ENCODE measurements at places on chromosomes 6 and 20.

GRCh38 chr6:143198312-143198711, 137.6 kb downstream of the AIG1 start:
- no peak for DNase-seq

GRCh38 chr6:168683621-168684020, 242.6 kb downstream of the SMOC2 start:
- DNase-seq, result no peak

DNA sequence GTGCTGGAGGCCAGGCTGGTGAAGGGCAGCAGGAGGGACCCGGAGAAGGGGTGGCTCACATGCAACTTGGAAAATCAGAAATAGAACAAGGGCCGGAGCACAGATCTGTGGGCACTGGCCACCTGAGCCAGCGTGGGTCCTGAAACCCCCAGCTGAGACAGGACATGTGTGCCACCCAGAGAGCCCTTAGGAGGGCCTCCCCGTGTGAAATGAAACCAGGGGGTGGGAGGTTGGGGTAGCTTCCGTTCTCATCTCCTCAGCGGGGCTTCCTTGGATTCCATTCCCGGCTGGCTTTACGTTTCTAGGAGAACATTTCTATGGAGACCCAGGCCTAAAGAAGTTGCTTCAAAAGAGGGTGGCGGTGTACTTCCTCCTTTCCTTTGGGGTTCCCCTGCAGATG, 5.7 kb downstream of the FOXP4 start:
- no peak for DNase-seq

DNA sequence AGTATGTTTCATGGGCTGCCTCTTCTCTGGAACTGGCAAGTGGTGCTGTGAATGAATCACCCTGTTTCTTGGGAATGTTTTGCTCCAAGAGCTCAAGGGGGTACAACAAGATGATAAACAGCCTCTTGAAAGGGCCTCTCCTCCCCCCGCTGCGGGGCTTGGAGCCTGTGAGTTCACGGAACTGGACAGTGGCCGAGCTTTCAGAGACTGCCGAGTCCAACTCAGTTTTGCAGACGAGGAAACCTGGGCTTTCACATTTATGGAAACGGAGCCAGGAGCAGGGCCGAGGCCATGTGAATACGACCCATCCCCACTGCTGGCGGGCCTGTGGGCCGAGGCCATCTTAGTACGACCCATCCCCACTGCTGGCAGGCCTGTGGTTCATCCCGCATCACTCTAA, 18.2 kb upstream of the SRC start:
- no peak for DNase-seq

DNA sequence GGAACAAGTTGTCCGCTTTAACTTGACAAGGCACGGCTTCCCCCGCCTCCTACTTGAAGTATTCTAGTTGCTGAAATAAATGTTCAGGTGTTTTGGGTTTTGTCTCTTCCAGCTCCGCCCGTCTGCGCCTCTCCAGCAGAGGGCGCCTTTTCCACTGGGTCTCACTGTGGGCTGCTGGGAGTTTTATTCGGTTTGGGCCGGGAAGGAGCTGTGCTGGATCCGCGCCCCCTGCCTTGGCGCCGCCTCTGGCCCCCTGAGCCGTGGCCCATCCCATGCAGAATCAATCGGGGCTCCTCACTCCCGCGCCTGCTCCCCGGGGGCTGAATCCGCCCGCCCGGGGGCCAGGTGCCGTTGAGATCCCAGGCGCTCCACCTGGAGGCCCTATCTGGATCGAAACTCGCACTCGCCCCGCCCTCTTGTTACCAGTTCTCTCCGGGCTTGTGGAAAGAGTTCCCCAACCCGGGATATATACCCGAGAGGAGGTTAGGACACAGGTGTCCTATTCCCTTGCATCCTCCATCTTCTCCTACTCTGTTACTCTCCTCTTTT, 51.0 kb upstream of the TCF21 start:
- DNase-seq, result peak; percentile 86

DNA sequence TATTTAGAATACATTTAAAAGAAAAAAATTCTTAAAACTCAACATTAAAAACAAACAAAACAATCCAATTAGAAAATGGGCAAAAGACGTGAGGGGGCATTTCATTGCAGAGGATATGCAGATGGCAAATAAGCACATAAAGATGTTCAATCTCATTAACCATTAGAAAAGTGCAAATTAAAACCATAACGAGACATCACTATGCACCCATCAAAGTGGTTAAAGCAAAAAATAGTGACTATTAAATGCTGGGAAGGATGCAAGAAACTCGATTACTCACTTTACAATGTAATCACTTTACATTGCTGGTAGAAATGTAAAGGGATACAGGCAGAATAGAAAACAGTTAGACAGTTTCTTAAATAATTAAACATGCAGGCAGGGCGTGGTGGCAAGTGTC, 59.0 kb downstream of the BCAS1 start:
- DNase-seq, result no peak

GRCh38 chr6:148771896-148772554, 25.2 kb downstream of the UST start:
- no peak for DNase-seq

DNA sequence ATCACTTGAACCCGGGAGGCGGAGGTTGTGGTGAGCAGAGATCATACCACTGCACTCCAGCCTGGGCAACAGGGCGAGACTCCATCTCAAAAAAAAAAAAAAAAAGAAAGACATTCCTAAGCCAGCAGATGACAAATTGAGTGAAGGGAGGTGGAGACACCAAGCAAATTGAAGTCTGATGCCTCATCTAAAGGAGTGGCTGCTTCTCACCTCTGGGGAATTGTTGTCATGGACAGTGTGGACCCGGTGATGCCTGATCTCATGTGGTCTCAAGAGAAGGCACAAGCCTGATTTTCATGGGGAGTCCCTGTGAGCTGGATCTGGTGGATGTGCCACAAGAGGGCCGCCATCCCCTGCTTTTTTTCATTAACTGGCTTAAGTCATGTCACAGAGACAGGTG, 272.0 kb downstream of the ZNF217 start:
- no peak for DNase-seq

DNA sequence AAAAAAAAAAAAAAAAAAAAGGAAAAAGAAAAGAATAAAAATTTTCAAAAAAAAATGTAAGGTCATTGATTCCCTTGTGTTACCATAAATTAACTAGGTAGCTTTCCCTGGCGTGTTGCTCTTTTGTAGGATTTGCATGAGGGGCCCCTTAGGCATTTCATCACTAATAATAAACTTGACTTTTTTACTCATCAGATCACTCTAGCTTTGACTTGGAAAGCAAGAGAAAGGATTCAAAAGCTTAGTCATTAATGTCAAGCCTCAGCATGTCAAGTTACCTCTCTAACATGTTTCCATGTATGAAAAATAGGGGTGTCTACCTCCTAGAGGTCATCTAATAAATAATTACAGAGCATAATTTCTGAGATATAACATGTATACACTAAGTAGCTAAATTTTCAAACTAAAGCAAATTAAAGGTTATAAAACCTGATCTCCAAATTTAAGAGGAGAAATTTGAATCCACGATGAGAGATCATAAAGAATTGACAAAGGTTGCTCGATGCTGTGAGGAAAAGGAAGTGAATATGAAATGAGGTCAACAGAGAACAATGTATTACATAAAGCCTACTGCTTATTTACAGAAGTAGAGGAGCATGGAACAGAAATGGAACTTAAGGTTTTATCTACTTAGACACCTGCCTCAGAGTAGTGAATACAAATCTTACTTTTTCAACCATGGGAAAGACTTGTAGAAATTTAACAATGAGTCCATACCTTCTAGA, 86.8 kb downstream of the ARHGAP18 start:
- no peak for DNase-seq

DNA sequence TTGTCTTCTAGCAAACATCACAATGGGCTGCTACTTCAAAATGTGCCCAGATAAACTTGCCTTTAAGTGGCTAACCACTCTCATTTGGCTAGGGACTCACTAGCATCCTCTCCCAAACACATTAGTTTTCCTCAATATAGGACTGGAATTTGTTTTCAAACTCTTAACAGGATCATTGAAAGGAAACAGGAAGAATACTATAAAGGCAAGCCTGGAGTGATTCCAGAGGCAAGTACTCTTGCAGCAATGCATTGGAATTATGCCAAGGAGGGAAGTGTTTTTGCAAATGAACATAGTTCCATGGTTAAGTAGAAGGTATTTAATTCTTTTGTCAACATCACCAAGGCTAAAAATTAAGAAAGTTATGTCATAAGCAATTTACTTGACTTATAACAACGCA, 12.2 kb downstream of the EPHA7 start:
- DNase-seq, result no peak

GRCh38 chr6:143695130-143695968, 17.6 kb downstream of the PHACTR2 start:
- DNase-seq, result no peak

- DNase-seq, result no peak
These were observed 379 bp downstream of the CABLES2 start for GRCh38 chr20:62406635-62407176.

DNA sequence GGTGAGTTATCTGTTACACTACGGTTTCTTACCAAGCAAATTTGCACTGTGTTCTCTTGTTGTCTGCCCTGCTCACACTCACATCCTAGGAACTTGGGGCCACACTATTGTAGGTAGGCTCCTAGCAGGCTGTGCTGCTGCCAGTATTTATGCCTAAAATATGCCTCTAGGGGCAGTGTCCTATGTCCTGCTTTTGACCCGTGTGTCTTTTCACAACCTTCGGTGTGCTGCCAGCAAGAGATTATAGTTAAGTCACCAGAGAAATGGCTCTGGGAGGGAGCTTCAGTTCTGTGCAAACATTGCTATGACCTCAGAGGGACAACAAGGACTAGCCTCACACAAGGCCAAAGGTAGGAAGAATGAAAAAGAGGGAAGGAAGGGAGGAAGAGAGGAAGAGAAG, 8.9 kb upstream of the TAAR5 start:
- peak; percentile 30 for DNase-seq

DNA sequence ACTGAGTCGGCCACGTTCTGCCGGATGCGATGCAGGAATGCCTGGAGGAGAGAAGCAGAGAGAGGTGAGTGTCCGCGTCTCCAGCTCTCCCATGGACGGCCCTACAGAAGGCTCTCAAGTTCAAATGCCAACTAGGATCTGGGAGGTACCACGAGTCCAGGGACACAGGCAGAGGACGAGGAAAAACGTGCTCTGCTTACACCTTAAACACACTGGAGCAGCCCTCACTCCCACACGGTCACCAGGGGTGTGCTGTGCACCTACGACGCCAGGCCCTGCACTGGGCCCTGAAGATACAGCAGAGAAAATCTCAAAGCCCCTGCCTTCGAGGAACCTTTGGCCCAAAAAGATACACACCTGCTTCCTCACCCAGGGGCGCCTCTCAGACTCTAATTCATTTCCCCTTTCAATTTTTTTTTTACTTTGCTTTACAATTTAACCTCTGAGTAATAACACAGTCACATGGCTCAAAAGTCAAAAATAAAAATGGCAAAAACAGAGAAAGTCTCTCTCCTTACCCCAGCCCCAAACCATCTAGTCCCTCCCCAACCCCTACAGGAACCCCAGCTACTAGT, 79.9 kb downstream of the PREX1 start:
- no peak for DNase-seq

DNA sequence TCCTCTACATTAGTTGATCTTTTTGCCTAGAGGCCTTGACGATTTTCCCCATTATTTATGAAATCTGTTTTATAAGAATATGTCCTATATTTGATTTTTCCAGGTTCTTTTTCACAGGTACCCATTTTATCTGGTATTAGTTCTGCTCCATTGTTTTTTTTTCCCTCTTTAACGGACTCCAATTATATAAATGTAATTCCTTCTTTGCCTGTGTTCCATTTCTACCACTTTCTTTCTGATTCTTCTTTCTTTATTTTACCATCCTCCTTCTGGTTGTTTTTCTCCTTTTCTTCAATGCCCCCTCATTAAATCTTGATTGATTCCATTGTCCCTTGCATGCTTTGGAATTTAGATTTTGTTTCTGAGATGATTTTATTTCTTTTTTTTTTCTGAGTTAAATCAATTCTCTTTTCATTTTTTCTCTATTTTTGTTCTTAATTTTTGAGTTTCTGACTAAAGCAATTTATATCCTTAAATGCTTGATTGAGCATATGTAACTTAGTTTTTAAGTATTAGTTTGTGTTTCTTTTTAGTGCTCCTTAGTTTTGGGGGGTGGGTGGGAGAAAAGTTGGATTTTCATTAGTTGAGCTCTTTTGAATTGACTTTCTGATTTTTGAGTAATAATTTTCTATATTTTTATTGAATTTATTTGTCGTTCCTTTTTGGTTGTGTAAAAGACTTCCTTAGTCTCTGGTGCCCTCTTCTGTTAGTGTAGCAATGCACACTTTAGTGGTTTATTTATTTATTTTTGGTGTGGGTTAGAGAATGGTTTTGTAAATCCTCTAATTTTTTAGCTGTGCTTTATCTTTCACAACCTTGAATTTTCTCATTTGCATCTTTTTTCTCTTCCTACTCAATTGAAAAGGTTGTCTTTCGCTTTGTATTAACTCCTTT, 140.8 kb downstream of the FARS2 start:
- no peak for DNase-seq

DNA sequence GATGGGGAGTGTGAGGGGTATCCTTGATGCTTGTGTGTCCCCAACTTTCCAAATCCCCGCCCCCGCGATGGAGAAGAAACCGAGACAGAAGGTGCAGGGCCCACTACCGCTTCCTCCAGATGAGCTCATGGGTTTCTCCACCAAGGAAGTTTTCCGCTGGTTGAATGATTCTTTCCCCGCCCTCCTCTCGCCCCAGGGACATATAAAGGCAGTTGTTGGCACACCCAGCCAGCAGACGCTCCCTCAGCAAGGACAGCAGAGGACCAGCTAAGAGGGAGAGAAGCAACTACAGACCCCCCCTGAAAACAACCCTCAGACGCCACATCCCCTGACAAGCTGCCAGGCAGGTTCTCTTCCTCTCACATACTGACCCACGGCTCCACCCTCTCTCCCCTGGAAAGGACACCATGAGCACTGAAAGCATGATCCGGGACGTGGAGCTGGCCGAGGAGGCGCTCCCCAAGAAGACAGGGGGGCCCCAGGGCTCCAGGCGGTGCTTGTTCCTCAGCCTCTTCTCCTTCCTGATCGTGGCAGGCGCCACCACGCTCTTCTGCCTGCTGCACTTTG, at the start of gene TNF:
TNF (plus strand) TSS at position 231 of the 567 bp plus-strand sequence; CDS start at position 408, 177 bp downstream.
- DNase-seq, result no peak

DNA sequence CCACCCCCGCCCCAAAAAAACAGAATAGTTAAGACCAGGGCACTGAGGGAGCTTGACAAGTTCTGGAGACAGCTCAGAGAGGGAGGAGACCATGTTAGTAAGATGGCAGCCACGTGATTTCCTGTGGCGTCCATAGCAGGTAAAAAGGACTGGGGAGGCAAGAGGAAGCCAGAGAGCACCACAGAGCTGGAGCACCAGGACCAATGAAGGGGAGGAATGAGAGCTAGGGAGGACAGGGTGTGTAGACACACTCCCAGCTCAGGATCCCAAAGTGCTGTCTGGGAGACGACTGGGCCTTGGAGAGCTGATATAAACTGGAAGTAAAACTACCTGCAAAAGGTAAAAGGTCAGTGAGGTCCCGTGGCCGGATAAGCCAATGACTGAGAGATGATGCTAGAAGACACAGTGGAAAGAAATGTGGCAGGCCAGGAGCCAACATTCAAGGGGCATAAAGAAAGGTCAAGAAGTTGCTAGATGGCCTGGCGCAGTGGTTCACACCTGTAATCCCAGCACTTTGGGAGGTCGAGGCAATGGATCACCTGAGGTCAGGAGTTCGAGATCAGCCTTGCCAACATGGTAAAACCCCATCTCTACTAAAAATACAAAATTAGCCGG, 39.0 kb downstream of the SLC23A2 start:
- DNase-seq, result no peak

- DNase-seq, result peak; percentile 38
These were observed 16.1 kb upstream of the ROS1 start for GRCh38 chr6:117441824-117442264.

All from Calu3 (cell line).